MM.1S (cell line): ENCODE measurements at places on chromosomes 6 and 20.

- no peak for DNase-seq
These were observed 44.0 kb downstream of the STX11 start for GRCh38 chr6:144194293-144194810.

DNA sequence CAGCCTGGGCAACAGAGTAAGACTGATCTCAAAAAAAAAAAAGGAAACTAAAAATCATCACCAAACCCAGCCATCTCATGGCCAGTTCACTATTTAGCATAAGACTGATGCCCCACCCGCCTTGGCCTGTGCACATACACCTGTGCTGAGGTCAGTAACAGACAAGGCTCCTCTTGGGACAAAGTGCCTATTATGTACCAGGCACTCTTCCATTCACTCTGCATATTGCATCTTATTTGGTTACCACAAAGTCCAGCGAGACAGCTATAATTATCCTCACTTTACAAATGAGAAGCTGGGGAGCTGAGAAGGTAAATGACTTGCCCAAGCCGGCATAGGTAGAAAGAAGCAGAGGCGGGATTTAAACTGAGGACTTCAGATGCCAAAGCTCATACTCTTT, 3.8 kb downstream of the PTPRT start:
- DNase-seq = no peak

DNA sequence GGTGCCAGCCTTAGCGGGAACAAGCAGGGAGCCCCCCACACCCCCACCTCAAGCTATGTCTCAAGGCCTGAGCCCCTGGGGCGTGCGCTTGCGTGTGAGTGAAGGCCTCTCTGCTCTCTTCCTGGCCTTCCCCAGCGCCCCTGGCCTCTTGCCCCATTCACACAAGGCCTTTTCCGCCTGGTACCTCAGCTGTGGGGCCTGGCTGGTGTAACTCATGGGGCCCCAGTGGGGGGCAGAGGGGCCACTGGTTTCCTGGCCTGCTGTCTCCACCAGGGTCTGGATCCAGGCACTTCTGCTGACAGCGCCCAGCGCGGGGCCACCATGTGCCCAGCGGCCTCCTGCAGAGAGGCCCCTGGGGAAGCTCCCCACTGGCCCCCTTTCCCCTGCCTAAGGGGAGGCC, 34.7 kb downstream of the GNAS-AS1 start:
- DNase-seq = no peak

DNA sequence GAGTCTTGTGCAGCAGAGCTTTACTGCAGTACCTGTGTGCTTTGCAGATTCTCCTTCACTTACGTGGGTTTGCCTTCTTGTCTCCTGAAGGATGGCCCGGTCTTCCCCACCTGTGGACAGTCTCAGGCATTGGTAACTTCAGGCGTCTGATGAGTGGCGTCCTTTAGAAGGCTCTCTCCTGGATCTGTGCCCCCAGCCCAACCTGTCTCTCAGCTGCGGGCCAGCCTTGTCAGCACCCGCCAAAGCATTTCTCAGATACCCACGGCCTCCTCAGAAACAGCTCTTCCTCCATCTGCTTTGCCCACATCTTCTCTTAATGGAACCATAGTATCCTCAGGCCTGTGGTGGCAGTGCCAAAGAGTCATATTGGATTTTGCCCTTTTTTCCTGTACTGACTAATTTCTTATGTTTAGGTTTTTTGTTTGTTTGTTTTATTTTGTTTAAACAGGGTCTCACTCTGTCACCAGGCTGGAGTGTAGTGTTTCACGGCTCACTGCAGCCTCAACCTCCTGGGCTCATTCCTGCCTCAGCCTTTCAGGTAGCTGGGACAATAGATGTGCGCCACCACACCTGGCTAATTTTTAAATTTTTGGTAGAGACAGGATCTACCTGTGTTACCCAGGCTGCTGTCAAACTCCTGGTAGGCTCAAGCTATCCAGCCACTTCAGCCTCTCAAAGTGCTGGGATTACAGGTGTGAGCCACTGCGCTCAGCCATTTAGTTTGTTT, 96.6 kb downstream of the ARID1B start:
- no peak for DNase-seq

DNA sequence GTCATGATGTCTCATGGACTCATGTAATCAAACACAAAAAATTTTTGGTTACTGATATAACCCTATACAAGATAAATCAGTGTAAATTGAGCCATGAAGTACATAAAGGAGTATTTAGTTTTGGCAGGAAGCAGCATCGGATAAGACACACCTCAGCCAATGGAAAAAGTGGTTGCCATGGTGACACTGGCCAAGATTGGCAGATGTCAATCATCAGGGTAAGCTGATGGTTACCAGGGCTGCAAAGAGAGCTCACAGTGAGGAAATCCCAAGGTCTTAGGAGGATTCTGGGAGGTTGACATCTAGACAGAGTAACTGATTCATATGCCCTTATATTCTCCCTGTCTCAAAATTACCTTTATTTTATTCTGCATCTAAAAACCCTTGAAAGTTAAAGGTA, 203.8 kb upstream of the PCSK2 start:
- DNase-seq = no peak

DNA sequence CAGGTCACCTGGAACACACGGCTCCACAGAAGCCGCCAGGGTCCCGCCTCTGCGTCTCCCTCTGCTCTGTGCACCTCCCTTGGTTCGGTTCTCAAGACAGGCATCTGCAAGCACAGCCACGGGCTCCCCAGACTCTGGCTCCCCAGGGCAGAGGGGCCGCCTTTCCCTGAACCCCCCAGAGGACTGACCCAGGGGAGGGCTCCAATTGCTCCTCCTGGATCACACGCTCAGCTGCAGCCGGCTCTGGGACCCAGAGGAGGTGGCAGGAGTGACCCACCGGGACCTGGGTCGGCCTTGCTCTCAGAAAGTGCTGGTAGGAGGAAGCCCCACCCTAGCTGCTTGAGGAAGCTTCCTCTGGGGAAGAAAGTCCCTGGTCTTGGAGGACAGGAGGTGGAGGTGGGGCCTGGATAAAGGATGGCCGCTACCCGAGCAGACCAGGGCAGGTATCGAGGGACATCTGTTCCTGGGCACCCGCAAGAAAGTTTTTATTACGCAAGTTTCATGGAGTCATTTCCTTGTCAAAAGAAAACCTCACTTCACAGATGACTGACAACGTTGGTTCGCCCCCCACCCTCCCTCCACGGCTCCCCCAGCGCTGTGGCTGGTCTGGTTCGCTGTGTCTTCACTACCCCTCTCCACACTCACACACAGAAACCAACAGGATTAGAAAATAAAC, 103.9 kb upstream of the AFDN start:
- no peak for DNase-seq

GRCh38 chr6:143687591-143687990, 9.8 kb downstream of the PHACTR2 start:
- no peak for DNase-seq

GRCh38 chr20:52438326-52438963, 246.9 kb upstream of the ZFP64 start:
- no peak for DNase-seq
